ENCODE measurements at places on chromosomes 6 and 20.

DNA sequence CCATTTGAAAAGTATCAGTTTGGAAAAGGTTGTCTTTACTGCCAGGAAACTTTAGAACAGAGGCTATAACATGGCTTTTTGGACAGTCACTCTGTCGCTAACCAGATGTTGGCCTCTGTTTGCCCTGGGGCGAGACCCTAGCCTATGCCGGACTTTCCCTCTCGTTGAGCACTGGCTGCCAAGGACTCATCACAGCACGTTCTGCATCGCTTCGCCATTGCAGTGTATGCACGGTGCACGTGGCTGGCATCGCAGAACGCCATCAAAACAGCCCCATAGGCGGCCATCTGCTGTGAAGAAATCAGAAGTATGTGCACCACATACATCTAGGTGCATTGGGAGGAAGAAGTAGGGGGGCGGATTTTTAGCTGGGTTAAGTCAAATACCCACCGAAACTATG, 156.4 kb downstream of the EYA2 start:
- no peak for DNase-seq

GRCh38 chr6:156820089-156820798, 43.1 kb downstream of the ARID1B start:
- DNase-seq = no peak

- DNase-seq = no peak
Measured at GRCh38 chr6:38815250-38815649, 100.1 kb downstream of the DNAH8 start.

DNA sequence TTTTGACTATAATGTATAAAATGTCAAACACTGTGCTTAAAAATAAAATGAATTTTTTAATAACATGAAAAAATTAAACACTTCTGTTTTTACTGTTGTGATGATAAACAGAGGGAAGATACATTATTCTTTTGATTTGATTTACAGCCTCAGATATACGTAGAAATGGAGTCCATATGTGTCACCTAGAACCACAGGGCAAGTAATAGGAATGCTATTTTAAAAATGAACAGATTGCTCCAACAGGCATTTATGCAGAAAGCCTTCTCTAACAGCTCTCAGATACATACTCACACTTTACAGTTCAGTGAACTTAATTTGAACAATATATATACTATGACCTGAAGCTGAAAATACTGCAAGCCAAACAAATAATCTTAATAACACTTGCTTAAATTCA, 1551.0 kb downstream of the GRIK2 start:
- no peak for DNase-seq

DNA sequence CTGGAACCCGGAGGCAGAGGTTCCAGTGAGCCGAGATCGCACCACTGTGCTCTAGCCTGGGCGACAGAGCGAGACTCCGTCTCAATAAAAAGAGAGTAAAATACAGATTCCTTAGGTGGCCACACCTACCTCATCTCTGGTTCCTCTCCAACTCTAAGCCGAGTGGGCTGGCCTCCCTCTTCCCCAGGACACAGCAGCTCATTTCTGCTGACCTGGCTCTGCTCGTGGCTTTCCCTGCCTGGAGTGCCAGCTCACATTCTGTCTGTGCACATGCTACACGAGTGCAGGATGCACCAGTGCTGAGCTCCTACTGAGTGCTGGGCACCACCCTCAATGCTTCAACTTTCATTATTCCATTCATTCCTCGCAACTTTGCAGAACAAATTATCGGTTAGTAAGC, 28.8 kb downstream of the EFCAB8 start:
- DNase-seq = no peak

GRCh38 chr20:62227977-62228958, 8.2 kb upstream of the HRH3 start:
- DNase-seq = no peak

- DNase-seq = no peak
Measured at GRCh38 chr6:130500693-130501092, 134.9 kb downstream of the TMEM200A start.

DNA sequence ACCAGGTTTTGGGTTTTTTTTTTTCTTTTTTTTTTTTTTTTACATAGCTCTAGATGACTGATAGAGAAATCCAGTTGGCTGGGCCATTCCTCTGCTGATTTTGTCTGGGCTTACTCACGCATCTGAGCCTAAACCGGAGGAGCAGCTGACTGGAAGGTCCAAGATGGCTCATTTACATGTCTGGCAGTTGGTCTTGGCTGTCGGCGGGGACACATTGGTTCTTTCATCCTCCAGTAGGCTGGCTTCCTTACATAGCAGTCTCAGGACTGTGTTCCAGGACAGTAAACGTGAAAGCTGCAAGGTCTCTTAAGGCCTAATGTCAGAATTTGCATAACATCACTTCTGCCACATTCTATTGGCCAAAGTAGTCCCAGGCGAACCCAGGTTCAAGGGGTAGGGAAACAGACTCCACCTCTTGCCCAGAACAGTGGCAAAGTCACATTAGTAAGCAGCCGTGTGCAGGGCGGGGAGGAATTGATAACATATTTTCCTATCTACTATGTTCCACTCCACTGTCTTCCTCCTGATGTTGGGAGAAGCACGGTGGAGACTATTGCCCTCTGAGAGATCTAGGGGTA, 87.0 kb downstream of the CDH22 start:
- no peak for DNase-seq

DNA sequence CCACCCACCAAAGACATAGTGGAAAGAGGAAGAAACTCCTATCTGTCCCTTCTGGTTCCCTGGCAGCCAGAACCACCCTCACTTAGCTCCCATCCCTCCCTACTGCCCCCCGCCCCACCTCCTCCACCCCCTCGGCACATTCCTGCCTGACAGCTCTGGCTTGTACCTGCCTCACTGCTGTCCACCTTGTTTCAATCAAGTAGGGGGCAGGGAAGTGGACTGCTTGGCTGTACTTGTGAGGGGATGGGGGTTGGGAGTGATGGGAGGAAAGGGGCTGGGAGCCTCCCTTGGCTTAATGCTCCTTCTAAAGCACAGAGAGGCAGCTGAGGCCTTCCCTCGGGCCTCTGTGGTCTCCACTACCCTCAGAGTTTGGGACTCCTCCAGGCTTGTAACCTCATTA, 22.1 kb upstream of the ZNF76 start:
- DNase-seq = no peak

DNA sequence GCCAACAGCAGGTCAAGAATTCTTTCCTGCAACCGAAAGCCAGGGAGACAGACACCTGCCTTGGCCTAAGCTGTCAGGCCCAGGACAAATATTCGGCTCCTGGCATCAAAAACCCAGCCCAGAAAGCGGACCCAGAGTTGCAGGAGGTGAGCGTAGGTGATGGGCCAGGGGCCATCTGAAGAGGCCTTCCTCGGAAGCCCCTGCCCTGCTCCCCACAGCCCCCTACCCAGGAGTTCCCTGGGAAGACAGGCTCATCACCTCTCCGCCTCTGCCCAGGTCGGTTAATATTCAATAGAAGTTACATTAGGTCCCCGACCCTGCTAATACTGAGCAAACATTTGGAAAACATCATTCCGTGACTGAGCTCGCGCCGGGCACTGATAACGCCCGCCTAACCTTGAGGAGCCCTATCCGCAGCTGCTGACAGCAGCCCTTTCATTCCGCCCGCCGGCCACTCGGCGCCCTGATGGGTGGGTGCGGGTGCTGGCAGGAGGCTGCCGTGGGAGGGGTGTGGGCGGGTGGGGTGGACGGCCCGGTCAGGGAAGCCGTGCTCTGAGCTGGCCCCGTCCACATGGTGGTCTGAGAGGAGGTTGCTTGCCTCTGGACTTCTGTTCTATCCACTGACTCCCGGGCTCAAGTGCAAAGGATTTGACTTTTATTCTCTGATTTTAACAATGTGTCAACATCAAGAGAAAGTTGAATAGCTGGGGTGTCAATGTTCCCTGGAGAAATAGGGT, 55.7 kb downstream of the HNF4A start:
- DNase-seq = no peak

DNA sequence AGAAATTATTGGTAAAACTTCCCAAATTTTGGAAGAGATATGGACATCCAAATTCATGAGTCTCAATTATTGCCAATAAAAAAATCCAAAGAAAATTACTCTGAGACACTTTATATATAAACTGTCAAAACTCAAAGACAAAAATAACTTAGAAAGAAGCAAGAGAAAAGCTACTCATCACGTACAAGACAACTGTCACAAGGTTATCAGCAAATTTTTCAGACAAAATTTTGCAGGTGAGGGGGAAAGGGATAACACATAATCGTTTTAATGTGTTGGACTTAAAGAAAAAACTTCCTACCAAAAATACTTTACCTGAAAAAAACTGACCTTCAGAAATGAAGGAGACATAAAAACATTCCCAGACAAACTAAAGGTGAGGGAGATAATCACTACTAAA, 272.5 kb downstream of the THBS2 start:
- no peak for DNase-seq

DNA sequence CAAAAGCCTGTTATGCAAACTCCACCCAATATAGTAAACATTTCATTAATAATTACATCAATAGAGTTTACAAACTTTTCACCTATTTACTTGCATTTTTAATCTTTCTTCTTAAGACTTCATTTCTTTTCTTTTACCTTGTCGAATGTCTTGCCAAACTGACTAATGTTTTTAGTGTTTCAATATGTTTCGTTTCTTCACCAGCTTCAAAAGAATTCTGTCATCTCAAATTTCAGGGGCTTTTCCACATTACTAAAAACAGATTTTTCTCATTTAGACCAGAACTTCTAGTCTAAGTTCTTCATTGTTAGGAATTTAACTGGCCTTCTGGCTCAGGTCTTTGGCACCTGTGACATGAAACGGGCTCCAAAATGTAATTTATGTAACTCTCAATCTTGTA, 196.5 kb downstream of the ARHGAP18 start:
- no peak for DNase-seq

- DNase-seq = no peak
Measured at GRCh38 chr6:123640567-123641187, 3.9 kb upstream of the TRDN start.

DNA sequence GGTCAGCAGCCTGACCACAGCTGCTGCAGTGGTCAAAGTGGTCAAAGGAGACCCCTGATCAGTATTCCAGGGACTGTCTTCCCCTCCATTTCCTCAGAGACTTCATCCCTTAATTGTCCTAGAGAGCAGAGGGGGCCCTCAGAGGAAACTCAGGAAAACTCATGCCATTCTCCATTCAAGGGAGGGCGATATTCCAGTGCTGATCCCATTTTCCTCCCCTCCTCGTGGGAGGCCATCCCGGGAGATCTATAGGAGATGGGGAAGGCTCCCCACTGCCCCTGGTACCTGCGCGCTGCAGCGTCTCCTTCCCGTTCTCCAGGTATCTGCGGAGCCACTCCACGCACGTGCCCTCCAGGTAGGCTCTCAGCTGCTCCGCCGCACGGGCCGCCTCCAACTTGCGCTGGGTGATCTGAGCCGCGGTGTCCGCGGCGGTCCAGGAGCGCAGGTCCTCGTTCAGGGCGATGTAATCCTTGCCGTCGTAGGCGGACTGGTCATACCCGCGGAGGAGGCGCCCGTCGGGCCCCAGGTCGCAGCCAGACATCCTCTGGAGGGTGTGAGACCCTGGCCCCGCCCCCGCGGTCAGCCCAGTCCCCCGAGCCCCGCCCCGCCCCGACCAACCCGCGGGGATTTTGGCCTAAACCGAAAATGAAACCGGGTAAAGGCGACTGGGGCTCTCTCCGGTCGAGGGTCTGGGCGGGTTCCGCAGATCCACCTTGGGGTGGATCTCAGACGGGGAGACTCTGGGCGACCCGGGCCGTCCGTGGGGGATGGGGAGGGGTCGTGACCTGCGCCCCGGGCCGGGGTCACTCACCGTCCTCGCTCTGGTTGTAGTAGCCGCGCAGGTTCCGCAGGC, 878 bp downstream of the HLA-C start:
- peak; percentile 89 for DNase-seq
